ENCODE measurements at places on chromosomes 6 and 20. TPM values are rescaled to one million over a fixed set of nuclear protein-coding genes. Genes with fewer than 3 reads are reported as not detected.

The GUCA1A gene
- total RNA-seq, result not detected

The MOG gene
- total RNA-seq, result not detected

The LAMP5 gene
- total RNA-seq, result 0.69 TPM

The NHLRC1 gene
- total RNA-seq, result 2.6 TPM
